ENCODE measurements at places on chromosomes 12 and 14.

GRCh38 chr12:119781804-119782203, 95.3 kb downstream of the CIT start:
- no peak for DNase-seq

GRCh38 chr12:1104088-1104800, 113.2 kb downstream of the ERC1 start:
- DNase-seq = no peak

DNA sequence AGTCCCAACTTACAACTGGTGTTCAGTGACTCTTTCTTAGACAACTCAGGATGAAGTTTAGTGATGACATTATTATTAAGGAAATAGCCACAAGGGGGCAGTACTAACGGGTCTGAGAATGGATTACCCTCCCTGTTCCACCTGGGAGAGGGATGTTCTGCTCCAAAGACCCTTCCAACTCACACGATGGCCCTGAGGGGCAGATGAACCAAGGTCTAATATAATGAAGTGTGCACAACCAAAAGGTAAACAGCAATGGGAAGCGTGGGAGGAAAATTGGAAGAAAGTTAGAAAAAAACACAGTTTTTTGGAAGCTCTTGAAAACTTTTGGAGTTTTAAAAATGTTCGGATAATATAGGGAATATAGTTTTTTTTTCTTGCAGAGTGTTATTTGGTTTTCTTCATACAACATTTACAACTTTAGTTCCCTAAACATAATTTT, 24.0 kb downstream of the FGF6 start:
- peak; percentile 61 for DNase-seq

DNA sequence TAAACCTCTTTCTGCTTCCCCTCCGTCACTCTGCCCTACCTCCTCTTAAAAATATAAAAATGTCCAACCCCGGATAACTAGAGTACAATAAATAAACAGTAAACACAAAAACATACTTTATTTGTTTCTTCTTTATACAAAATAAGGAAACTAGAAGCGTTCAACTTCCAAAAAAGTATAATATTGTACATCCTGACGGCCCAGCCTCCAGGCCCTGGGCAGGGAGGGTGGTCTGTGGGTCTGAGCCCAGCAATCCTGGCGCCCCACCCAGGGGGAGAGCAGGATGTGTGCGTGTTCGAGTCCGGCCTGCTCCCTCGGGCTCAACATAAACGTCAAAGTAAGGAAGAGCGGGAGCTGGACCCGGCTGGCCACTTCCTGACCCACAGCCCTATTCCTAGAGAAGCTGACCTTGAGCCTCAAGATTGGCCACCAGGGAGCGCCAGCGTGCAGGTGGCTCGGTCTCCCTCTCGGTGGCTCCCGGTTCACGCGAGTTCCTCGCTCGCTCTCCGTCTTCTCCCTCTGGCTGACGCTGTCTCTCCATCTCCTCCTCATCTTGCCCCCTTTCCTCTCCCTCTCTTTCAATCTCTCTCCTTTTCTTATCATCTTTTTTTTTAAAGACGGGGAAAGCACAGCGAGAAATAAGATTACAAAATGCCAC, 9.4 kb downstream of the LHX5 start:
- DNase-seq = peak; percentile 58

DNA sequence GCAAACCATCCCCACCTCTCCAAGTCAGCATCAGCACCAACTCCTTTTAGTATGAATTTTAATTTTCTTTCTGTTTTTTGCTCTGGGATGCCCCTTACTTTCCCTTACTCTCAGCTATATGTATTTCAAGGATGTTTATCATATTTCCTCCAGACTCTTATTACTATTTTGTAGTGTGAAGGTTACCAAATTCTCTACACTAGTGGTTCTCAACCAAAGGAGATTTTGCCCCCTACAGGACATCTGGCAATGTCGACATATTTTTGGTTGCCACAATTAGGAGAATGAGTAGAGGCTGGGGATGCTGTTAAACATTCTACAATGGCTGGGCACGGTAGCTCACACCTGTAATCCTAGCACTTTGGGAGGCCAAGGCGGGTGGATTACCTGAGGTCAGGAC, 29.1 kb upstream of the SOS2 start:
- peak; percentile 57 for DNase-seq

DNA sequence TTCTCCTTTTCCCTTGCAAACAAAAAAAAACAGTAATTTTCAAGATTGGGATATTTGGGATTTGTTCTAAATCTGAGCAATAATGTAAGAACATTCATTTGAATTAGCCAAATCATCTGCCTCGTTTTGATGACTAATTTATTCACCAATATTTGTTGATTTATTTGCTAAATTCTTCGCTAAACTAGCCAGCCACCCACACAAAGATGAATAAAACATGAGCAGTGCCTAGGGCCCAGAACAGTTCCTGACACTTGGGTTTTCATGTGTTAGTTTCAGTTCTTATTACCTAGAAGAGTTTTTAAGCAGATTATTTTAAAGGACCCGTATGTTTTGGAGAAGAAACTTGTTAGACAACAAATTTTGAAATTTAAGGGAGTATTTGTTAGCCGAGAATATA, 1.4 kb downstream of the ETNK1 start:
- DNase-seq = peak; percentile 22

- DNase-seq = no peak
Observed at GRCh38 chr14:95597784-95598211, 62.9 kb downstream of the GLRX5 start.

GRCh38 chr12:51008329-51009055, 17.7 kb downstream of the SLC11A2 start:
- no peak for DNase-seq

- DNase-seq = no peak
Observed at GRCh38 chr14:81743605-81744004, 210.0 kb upstream of the SEL1L start.

GRCh38 chr12:49233842-49234526, 30.9 kb upstream of the TUBA1C start:
- peak; percentile 57 for DNase-seq

Measured in CD4-positive, alpha-beta T cell treated with Interferon alpha-2 for 1 hour (primary cell).